ENCODE measurements at places on chromosomes 5 and 9.

DNA sequence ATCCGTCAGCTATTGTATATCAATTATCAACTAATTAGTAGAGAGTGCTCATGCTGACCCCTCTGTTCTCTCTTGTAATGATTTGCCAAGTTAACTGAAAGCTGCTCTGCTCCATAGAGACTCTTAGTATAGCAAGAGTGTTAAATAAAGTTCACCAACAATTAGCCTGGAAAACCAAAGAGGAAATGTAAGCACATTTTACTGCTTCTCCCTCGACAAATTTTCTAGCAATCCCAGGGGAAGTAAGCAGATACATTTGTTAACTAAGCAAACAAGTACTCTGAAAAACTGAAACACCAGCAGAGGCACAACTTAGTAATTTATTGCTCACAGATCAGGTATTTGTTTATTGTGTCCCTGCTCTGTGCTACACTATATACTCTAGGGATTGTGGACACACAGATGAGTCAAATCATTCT, 162.2 kb downstream of the GLIS3 start:
- peak; percentile 7 for DNase-seq

- DNase-seq = peak; percentile 44
Observed at GRCh38 chr5:40367255-40367654, 312.5 kb upstream of the PTGER4 start.

GRCh38 chr9:68603371-68603770, 62.7 kb upstream of the TMEM252 start:
- no peak for DNase-seq

DNA sequence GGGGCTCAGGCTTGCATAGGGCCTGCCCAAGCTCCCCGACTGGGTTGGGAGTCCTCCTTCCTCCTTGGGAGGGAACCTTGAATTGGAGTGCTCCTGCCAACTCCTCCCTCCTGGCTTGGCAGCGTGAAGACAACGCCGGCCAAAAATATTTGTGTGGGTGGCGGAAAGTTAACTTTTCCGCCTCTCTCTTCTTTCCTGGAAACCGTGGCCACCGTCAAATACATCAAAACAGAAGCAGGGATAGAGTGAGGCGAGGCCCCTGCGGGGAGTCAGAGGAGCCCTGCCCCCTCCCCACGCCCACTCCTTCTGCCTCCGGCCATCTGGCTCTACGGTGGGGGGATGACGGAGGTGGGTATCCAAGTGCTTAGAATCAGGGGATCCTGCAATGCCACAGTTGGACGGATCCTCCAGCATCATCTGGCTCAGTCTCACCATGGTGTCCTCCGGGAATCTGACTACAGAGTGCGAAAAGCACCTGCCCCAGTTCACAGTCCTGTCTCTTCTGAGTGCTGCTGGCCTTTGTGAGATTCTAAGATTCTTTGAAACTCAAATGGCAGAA, 25.2 kb upstream of the SYNPO start:
- peak; percentile 65 for DNase-seq

GRCh38 chr9:77731008-77731698, 83.0 kb upstream of the GNA14 start:
- DNase-seq = no peak

- DNase-seq = no peak
Observed at GRCh38 chr5:168740811-168741213, 161.6 kb upstream of the PANK3 start.

DNA sequence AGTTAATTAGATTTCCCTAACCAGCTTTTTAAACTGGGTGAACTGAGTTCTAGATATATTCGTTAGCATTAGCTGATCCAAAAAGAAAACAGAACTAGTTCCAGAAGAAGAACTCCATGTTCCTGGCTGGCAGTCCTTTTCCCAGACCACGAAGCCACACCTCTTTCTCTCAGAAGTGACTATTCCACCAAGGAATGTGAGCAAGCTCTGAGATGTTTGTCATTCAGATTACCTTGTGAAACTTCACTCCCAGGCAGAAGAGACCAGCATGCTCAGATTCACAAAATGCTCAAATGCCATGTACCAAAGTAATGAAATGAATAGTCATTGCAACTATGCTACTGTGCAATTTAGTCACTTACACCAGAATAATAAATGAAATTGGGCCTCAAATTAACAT, 4.4 kb upstream of the SSBP2 start:
- peak; percentile 74 for DNase-seq

DNA sequence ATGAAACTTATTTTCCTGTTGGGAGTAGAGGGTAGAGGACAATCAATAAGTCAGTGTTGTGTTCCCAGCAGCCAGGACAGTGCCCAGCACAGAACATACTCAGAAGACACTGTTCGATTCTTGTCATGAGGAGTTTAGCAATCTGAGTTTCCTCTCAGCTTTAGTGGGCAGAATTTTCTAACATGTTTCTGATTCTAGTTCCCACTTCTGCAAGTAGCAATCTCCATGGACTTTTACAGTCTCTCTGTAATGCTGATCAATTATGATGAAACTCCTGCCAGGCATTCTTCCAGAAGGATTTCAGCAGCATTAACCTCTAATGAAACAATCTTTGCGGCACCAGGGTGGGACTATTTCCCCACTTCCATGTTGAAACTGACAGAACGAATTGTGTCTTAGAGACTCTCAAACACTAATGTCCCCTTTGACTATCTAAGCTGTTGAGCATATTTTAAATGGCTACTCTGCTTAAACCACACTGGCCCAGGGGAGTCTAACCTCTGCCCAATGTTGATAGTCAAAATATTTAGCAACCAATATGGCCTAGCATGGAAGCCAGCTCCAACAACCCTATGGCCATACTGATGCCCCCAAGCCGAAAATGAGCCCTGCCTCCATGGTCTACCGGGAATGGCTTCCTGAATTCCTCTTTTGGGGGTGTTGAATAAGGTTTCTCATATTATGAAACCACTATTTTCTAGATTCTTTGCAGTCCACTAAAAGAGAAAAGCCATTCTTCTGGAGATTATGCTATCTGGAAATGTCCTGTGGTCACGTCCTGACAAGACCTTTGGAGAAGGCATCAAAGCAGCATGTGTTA, 484.3 kb downstream of the BNC2 start:
- DNase-seq = no peak

- DNase-seq = no peak
Observed at GRCh38 chr5:123879071-123879470, 367.1 kb downstream of the CSNK1G3 start.

- peak; percentile 58 for DNase-seq
Observed at GRCh38 chr9:114258866-114259797, 63.8 kb upstream of the ORM1 start.

Data from A673 (cell line).